EL (cell line): ENCODE measurements at places on chromosomes 1 and 21.

- DNase-seq, result no peak
Observed at GRCh38 chr1:175679981-175680652, 63.3 kb downstream of the TNR start.

DNA sequence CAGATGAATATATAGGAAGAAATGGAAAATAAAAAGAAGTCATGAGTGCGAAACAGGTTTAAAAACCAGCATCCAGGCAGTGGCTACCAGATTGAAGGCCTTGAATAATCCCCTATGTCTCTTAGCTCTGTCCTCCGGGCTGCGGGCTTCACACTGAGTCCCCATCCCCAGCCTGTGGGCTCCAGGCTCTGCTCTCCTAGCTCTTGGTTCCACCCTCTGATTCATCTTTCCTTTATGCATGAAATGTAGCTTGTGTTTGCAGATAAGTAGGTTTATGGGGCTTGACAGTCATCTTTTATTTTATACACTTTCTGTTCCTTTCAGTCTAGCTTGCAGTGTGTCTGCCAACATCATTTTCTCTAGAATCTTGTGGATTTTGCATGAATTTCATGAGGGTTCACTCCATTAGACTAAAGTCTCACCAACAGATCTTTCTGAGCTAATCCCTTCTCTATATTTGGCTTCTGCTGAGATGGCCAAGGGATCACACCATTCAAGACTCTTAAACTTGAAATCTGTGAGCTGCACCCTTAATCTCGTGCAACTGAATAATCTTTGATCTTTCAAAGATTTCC lies 174.5 kb downstream of the PLPPR4 start:
- DNase-seq, result peak; percentile 49

GRCh38 chr1:77538956-77539518 lies 143.4 kb downstream of the ZZZ3 start:
- DNase-seq, result peak; percentile 95

DNA sequence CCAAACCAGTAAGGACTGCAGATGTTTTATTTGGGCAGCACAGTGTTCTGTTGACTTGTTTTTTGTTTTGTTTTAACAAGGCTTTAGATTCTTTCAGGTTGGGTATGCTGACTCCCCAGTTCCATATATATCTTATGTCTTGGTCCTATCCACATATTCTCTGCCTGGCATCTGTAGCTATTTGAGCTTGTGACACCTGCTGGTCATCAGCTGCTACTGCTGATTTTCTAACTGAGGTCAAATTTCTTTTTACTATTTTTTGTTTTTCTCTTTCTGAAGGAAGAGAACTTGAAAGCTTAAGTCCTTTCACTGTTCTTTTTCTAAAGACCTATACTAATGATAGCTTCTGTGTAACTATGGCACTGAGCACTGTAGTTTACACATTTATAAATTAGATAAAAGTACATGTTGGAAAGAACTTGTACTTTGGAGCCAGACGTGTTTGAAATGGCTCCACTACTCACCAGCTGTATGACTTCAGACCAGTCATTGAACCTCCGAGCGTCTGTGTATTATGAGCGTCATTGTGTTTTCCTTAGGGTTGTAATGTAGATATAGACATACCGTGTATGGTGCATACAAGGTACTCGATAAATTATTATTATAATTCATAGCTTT lies 109.4 kb downstream of the NRDC start:
- peak; percentile 61 for DNase-seq

DNA sequence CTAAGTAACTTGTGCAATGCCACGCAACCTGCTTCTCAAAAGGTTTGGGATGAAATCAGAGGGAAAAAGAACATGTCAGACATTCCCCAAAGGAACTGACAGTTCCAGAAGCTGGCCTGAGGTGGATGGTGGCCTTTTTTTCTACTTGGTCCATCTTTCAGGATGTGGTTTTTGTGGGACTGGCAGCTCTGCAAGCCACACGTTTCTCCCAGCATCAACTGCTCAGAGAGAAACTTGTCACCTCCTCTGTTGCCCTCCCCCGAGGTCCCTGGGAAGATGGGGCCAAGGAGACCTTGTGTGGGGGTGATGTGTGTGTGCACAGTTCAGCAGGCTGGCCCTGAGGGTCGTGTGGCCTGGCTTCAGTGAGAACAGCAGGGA lies 2.5 kb upstream of the DHRS3 start:
- DNase-seq, result peak; percentile 26

- peak; percentile 69 for DNase-seq
Observed at GRCh38 chr1:66624412-66625060, 90.6 kb downstream of the SGIP1 start.

DNA sequence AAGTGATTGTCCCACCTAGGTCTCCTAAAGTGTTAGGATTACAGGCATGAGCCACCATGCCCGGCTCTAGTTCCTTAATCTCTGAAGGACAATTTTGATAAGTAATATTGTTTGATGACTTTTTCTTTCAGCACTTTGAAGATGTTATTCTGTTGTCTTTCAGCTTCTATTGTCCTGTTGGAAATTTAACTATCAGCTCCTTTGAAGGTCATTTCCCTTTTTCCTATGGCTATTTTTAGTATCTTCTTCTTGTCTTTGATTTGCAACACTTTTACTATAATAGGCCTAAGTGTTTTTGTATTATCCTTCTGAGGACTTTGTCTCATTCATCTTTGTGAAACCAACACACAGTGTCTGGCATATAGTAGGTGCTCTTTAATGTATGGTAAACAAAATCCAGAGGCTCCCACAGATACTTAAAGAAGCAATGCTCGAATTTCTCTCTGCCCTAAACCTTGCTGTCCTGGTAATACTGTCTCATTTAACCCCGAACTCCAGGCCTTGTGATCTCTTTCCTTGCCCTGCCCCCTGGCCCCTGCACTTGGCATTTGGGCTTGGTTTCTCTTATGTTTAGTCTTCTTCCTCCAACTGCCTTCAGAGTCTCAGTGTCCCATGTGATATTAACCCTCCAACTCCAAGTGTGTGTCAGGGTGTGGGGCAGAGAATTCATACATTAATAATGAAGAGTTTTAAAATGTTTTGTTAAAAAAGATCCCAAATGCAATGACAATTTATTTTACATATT lies 19.0 kb upstream of the AGO1 start:
- no peak for DNase-seq

- DNase-seq, result no peak
Observed at GRCh38 chr1:84152649-84153056, 8.6 kb downstream of the PRKACB start.

- DNase-seq, result no peak
Observed at GRCh38 chr21:46150491-46151121, 4.8 kb downstream of the FTCD start.
